Activated naive CD4-positive, alpha-beta T cell treated with anti-CD3 and anti-CD28 coated beads, Interleukin-2, amount 10 ng/mL, durations not matched to agents 7 days and 5 days (primary cell): ENCODE measurements at places on chromosomes 4 and X.
A peak's percentile ranks its signal among the peaks of the same experiment; 100 is the strongest.

DNA sequence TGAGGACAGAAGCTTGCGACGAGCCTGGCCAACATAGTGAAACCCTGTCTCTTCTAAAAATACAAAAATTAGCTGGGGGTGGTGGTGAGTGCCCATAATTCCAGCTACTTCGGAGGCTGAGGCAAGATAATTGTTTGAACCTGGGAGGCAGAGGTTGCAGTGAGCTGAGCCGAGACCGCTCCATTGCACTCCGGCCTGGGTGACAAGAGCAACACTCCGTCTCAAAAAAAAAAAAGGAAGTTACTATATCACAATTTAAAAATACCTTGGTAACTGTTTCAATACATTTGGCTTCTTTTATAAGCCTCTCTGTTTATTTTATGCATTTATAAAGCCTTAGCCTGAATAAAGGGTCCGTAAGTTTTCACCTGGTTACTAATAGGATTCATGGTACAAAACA is 46.6 kb upstream of the CHRNA9 start:
- DNase-seq: no peak

DNA sequence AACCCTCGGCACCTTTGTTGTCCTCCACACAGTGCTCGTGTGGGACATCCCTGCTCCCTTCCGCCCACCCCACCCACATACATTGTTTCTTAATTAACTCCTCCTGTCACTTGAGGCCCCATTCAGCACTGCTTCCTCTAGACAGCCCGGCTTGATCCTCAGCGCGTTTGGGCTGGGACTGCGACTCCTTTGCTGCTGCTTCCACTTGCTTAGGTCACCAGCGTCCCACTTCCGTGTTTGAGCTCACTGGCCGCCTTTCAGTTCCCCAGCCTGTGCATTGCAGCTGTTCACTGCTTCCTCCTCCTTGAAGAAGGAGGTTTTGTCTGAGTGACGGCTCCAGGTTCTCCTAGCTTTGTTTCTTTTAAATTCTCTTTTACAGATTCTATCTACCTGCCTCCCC is 16.1 kb downstream of the RNF4 start:
- peak; percentile 88 for DNase-seq

- no peak for DNase-seq
Measured at GRCh38 chr4:44351069-44351468, 97.5 kb downstream of the KCTD8 start.

- no peak for DNase-seq
Measured at GRCh38 chrX:73581002-73581628, 18.1 kb downstream of the CHIC1 start.

- no peak for DNase-seq
Measured at GRCh38 chr4:38499101-38499500, 164.9 kb upstream of the KLF3 start.

- no peak for DNase-seq
Measured at GRCh38 chrX:77342004-77342403, 105.2 kb upstream of the FGF16 start.
